ENCODE measurements at places on chromosomes 4 and X. TPM values are rescaled to one million over a fixed set of nuclear protein-coding genes. Genes with fewer than 3 reads are reported as not detected.
A peak's percentile ranks its signal among the peaks of the same experiment; 100 is the strongest.

- no peak for DNase-seq
These were observed 1010.4 kb downstream of the ADGRL3 start for GRCh38 chr4:62210486-62210885.

- DNase-seq: no peak
These were observed 185.1 kb downstream of the ADGRL3 start for GRCh38 chr4:61385256-61385655.

- DNase-seq: no peak
These were observed 3.0 kb upstream of the USP46 start for GRCh38 chr4:52661966-52662690.

- no peak for DNase-seq
These were observed 18.8 kb upstream of the GTPBP6 start for GRCh38 chrX:337331-337831.

DNA sequence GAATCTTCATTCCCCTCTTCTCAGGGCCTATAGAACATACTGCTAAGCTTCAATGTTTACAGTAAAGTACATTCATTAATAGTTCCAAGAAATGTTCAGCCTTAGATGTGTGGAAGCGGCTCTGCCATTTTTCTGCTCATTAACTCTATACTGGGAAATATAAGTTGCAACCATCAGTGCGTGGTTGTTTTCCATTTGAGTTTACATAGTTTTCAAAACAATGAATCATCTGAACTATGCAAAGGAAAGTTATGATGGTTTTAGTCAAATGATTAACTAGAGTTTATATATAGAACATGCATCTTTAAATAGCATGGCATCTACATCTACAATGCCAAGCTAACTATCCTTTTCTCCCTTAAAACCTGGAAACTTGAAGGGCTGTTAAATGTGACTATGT, 29.6 kb downstream of the LEF1 start:
- DNase-seq: no peak

GRCh38 chrX:82458207-82458754, 1049.8 kb upstream of the POU3F4 start:
- peak; percentile 25 for DNase-seq

DNA sequence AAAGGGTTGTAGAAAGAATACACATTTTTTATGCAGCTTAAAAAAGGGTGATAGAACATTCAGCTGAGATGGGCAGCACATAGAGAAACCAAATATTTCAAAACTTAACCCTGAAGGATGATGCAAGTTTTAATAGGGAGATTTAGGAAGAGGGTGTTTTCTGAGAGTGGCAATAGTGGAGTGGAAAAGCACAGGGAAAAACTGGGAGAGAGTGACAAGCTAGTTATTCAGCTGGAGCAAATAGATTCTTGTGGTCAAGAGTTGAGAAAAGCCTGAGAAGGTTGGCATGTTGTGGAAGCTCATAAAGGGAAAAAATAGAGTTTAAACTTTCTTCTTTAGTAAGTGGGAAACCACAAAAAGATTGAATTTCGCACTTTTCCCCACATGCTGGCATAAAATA, 359.6 kb upstream of the PITX2 start:
- DNase-seq: peak; percentile 51

GRCh38 chr4:87947381-87948160, 27.9 kb upstream of the SPP1 start:
- DNase-seq: no peak

GRCh38 chr4:169064296-169064695, 54.2 kb upstream of the CBR4 start:
- DNase-seq: no peak

- DNase-seq: no peak
These were observed 2.7 kb upstream of the PF4V1 start for GRCh38 chr4:73850261-73850970.

DNA sequence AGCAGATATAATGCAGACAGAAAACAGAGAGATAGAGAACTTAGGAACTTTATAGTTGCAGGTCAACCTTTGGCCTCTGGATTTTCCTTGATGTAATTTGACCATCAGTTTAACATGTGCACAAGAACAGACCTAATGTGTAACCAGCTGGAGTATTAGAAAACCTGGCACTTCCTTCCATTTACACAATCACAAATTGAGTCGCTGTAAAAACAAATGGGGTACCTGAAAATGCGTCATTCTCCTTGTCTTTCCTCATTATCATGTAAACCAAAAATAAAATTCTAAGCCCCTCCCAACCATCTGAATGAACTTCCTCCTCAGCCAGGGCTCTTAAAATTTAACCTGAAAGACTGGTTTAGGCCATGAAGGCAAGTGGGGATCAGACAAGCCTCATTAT, 358.4 kb upstream of the MAGEB16 start:
- peak; percentile 37 for DNase-seq

GRCh38 chr4:20026456-20026855, 225.2 kb upstream of the SLIT2 start:
- DNase-seq: no peak

GRCh38 chrX:1165535-1166196, 46.8 kb downstream of the CRLF2 start:
- no peak for DNase-seq

GRCh38 chrX:50877310-50877709, 33.2 kb upstream of the BMP15 start:
- no peak for DNase-seq

GRCh38 chrX:8245411-8245810, 74.3 kb upstream of the VCX2 start:
- DNase-seq: no peak

DNA sequence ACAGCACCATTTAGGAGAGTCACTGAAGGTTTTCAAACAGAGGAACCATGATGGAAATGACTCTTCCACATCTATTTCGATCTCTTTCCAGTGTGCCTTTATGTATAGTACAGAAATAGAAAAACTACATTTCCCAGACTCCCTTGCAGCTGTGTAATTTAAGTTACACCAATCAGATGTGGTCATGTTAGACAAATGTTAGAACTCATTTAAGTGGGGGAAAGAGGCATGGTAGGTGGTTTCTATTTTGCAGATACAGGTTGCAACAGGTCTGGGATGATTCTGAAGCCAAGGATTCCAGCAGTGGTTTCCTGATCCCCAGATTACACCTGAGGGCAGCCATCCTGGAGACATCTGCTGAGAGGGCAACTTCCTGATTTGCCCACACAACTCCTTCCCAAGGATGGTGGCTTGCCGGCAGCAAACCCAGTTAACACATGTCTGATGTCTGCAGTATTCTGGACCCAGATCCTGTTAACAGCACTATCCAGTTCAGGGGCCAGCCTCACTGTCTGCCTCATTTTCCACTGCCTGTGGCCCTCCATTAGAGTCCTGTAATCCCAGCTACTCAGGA, 38.7 kb upstream of the PDK3 start:
- DNase-seq: no peak

DNA sequence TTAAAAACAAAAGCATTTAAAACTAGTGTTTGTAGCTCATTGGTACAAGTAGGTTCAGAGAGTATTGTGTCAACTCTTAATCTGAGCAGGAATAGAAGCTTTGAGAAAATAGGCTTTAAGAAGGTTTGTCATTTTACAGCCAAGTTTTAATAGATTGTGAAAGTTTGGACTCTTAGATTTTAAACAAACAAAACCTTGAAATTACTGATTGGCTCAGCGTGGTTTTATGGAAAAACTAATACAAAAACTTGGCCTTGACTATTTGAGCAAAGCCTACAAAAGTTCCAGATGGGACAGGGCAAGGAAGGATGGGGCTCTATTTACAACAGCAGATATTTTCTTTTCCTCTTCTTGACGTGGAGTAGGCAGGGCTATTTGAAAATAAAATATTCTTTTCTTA, 16.5 kb downstream of the ZFX start:
- no peak for DNase-seq

DNA sequence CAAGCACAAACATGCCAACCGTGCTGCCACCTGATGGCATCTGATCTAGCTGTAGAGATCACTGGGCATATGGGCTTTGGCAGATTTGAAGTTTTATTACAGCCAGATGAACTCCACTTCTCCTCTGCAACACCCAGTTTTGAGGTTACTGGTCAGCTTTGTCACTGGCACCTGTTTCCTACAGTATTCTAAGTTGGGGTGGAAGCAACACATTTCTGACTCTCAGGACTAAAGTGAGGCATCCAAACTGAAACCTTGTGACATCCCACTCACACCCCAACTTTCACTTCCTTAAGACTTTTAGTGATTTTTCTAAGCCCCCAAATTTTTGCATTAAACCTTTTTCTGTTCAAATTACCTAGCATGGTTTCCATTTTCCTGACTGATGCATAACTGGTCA, 115.1 kb upstream of the PCDH18 start:
- DNase-seq: no peak

GRCh38 chrX:115348446-115349225, 59.1 kb downstream of the LUZP4 start:
- DNase-seq: no peak

GRCh38 chr4:39528061-39528465, 824 bp upstream of the UGDH start:
- no peak for DNase-seq

GRCh38 chr4:6331018-6331417, 61.4 kb downstream of the WFS1 start:
- DNase-seq: no peak

- no peak for DNase-seq
These were observed 31.0 kb downstream of the FNIP2 start for GRCh38 chr4:158799856-158800255.

DNA sequence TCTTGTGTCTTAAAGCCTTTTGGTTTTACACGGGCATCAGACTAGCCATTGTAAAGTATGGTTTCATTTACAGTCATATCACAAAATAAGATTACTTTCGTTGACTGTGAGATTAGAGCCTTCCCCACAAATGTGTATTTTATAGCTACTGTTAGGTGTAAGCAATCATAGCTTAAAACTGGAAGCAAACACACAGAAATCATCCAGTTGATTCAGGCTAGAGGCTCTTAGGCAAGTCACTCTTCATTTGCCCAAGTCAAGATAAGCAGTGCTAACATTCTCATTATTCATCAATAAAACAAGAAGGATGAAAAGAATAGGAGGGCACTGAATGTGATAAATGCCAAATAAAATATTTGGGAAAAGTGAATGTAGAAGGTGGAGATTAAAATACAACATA, 448.7 kb upstream of the FAM241A start:
- no peak for DNase-seq

GRCh38 chr4:113276464-113277170, 227.2 kb downstream of the ANK2 start:
- DNase-seq: no peak

- DNase-seq: no peak
These were observed 45.0 kb downstream of the TEC start for GRCh38 chr4:48224606-48225005.

DNA sequence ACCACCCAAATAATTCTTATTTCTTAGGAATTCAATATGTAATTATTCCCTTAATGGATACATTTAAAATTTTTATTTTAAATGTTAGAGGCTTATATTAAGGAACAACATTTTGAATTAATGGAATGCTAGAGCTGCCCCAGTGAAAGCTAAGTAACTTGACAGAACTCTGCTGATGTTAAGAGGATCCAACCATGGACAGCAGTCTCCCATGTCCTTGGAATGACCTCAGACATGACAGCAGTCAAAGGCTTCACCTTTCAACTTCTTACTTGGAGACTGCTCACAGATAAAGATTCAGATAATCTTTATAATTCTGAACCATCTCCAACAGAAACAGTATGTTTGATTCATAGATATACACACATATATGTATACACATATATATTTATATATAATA, 17.2 kb downstream of the PDLIM3 start:
- no peak for DNase-seq

DNA sequence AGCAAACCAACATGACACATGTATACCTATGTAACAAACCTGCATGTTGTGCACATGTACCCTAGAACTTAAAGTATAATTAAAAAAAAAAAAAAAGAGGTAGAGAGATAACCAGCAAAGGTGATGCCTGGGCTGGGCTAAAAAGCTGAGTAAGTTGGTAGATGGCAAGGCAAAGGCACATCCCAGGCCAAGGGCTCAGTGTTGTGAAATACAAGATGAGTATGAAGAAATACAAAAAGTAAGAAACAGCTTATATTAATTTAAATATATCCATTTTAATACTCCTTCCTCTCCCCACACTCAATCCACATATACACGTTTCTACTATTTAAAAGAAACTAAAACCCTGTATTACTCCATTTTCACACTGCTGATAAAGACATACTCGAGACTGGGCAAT, 25.8 kb downstream of the TEC start:
- no peak for DNase-seq

DNA sequence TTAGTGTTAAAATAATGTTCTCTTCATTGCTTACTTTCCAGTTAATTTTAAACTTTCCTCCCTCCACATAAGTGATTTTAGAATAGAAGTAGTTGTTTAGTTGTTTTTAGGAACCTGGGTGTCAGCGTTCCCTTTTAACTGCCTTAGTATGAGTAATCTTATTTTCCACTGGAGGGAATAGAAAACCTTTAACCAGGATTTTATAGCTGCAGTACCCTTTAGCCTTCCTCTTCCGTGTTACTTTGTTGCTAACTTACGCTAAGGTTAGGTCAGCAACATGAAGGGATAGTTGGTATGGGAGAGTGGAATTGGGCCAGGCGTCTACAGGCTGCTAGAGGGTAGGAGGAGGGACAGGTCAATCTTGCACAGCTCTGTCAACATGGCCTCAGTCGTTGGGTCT, 31.5 kb downstream of the SMS start:
- DNase-seq: peak; percentile 53

DNA sequence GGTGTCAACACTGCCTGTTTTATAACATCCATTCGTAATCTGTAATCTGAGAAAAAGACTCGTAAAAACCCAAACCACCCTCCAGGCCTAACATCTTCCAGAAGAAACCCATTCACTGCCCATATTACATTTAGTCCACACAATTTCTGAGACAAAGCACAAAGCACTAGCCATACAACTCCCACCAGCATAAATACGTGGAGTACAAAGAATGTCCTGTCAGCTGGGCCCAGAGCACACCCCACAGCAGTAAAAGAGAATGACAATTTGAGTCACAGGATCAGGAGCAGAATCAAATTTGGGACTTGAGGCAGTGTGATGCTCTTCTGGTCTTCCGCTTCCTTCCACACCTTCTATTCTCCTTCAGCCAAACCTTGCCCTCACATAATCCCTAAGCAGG, 6.8 kb downstream of the MECP2 start:
- DNase-seq: no peak

DNA sequence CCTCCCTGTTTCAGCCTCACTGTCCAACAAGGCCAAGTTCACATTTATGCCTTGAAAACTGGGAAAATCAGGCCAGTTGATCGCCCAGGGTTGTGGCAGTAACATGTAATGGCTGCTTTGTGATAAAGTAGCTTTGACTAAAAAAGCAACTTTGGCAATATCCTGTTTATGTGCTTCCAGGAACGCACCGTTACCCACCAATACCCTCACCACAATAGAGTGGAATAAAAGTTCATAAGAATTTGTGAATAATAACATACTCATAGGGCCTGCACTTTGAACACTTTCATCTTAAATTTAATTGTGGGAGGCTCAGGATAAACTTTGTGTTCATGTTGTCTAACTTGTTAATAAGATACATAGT, 80.7 kb upstream of the MAML3 start:
- DNase-seq: no peak

GRCh38 chrX:1012678-1013300, 199.7 kb downstream of the CRLF2 start:
- no peak for DNase-seq

Gene SASH3
- total RNA-seq: not detected

Gene MYOZ2
- total RNA-seq: not detected

Gene RIPPLY1
- not detected for total RNA-seq

Gene GC
- not detected for total RNA-seq

Gene VBP1
- 58.9 TPM for total RNA-seq

Gene MED12
- total RNA-seq: 14.9 TPM

Gene NWD2
- total RNA-seq: not detected

Gene NOX1
- not detected for total RNA-seq

Gene SMAD1
- total RNA-seq: 23.4 TPM

Gene PCDH19
- 0.22 TPM for total RNA-seq

Gene CXCL11
- total RNA-seq: 0.06 TPM

Gene SAGE1
- not detected for total RNA-seq

Gene SPANXA1
- total RNA-seq: not detected

All from epithelial cell of proximal tubule (primary cell).